Left lung (tissue), 14 donors: ENCODE measurements at places on chromosomes 16 and 17.
A peak's percentile ranks its signal among the peaks of the same experiment; 100 is the strongest.

DNA sequence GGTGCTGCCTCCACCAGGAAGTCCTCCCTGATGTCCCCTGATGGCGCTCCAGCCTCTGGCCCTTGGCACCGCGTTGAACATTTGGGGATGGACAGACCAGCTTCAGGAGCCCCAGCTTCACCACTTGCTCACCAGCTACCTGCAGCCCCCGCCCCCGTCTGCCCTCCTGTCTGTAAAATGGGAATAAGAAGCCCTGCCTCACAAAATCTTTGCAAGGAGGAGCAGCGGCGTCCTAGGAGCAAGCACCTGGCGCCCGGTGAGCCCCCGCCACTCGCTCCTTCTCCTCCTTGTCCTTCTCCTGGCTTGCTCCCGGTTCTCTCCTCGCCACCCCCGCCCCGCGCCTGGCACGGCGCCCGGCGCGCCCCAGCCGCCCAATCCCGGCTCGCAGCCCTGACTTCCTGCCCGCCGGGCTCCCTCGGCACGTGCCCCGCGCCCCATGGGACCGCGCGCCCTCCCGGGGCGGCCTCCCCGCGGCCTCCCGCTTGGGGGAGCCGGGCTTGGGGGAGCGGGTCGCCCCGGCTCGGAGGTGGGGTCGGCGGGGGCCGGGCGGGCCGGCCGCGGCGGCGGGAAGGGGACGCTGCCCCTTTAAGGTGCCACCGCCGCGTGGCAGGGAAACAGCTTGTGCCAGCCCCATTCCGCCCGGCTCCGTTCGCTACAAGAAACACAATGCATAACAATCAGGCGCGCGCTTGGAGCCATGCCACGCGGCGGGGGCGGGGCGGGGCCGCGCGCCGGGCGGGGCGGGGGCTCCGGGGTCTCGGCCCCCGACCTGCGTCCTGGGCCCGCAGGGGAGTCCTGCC is 9.1 kb upstream of the PPP1R1B start:
- H3K36me3 ChIP-seq = no peaks in the 10 kb centered on the region
- no peaks in the 10 kb centered on the region for H3K27me3 ChIP-seq
- peak overlapping the region; percentile 35 for H3K4me3 ChIP-seq
- H3K4me1 ChIP-seq = peaks cover 22% of the 10 kb centered on the region
- DNase-seq = peak; percentile 79
- H3K27ac ChIP-seq = no peak overlapping the region

GRCh38 chr17:14768923-14769322 is 468.0 kb downstream of the HS3ST3B1 start:
- no peaks in the 10 kb centered on the region for H3K27me3 ChIP-seq
- DNase-seq = no peak
- no peaks in the 10 kb centered on the region for H3K36me3 ChIP-seq
- no peak overlapping the region for H3K4me3 ChIP-seq

- H3K36me3 ChIP-seq = peaks cover 12% of the 10 kb centered on the region
- H3K4me1 ChIP-seq = peaks cover 47% of the 10 kb centered on the region
- no peaks in the 10 kb centered on the region for H3K27me3 ChIP-seq
- H3K4me3 ChIP-seq = no peak overlapping the region
- DNase-seq = no peak
These were observed 2.4 kb upstream of the NFATC3 start for GRCh38 chr16:68082629-68083238.

DNA sequence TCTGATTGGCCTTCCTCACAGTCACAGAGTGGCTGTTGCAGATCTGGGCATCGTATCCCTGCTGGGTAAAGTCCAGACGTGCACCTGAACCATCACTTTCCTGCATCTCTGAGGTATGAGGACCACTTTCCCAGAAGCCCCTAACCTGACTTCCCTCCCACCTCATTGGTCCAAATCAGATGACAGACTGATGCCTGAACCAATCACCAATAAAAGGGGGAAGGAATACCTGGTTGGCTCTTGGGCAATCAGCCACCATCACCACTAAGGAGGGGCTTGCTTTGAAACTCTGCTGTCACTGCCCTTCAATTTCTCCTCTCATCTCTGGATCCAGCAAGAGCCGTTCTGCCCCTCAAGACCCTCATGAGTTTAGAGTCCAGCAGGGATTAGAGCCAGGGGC is 13.6 kb upstream of the WFDC1 start:
- H3K27ac ChIP-seq = no peak overlapping the region
- peaks cover 17% of the 10 kb centered on the region for H3K4me1 ChIP-seq
- H3K36me3 ChIP-seq = no peaks in the 10 kb centered on the region

- no peaks in the 10 kb centered on the region for H3K27me3 ChIP-seq
- H3K36me3 ChIP-seq = no peaks in the 10 kb centered on the region
- no peak overlapping the region for H3K27ac ChIP-seq
- no peak for DNase-seq
- no peaks in the 10 kb centered on the region for H3K4me1 ChIP-seq
These were observed 9.8 kb downstream of the ADAMTS18 start for GRCh38 chr16:77424871-77425604.
